ENCODE measurements at places on chromosomes 12 and 14. TPM values are rescaled to one million over a fixed set of nuclear protein-coding genes. Genes with fewer than 3 reads are reported as not detected.
A peak's percentile ranks its signal among the peaks of the same experiment; 100 is the strongest.

Gene MDP1
- total RNA-seq = 9.6 TPM

DNA sequence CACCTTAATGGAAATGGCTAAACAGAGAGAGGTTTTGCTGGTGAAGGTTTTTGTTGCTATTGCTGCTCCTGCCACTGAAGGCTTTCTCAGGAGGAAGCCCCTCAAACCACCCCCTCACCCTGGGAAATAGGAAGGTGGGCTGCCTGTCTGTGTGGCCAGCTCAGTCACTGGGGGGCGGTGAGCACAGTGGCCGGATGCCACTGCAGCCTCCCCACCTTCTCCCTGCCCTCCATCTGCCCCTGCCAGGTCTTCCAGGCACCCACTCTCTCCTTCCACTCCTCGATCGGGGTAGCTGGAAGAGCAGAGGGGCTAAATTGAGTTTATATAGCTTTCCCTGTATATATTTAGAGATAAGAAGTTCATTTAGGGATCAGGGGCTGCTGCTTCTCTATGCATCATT, 80.8 kb downstream of the PAPOLA start:
- H3K27ac ChIP-seq = no peak overlapping the region
- no peak overlapping the region for H3K4me3 ChIP-seq
- no peaks in the 10 kb centered on the region for H3K27me3 ChIP-seq

DNA sequence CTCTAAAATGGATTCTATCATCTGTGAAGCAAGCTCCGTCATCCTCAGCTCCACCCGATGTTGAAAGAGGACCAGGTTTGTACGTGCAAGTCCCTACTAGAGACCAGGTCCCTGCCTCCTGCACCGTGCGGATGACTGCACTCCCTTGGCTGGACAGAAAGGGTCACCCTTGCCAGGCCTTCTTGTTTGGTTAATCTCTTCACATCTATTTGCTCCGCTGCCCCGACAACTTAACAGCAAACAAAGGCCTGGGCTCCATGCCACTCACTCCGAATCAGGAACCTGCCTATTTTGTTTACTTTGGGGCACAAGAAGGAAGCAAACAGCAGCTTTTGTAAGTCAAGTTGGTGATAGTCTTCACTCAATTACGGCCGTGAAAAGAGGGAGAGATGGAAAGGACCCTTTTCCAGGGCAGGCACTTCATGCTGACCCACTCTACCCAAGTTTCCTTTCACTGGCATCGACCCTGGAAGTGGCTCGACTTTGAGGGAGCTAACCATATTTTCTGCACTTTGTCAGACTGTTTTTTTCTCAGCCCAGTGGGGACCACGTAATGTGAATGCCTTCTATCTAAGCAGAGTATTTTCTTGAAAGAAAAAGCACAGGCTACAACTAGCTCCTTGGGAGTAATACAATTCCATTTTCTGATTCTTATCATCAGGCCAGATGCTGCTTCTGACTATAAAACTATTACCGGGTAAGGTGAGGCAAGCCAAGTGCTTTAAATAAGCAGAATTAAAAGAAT, 202.6 kb downstream of the FOXN3 start:
- peak; percentile 14 for DNase-seq
- H3K4me3 ChIP-seq = no peak overlapping the region
- peaks cover 4% of the 10 kb centered on the region for H3K36me3 ChIP-seq
- H3K27ac ChIP-seq = peak overlapping the region; percentile 51
- no peaks in the 10 kb centered on the region for H3K27me3 ChIP-seq

DNA sequence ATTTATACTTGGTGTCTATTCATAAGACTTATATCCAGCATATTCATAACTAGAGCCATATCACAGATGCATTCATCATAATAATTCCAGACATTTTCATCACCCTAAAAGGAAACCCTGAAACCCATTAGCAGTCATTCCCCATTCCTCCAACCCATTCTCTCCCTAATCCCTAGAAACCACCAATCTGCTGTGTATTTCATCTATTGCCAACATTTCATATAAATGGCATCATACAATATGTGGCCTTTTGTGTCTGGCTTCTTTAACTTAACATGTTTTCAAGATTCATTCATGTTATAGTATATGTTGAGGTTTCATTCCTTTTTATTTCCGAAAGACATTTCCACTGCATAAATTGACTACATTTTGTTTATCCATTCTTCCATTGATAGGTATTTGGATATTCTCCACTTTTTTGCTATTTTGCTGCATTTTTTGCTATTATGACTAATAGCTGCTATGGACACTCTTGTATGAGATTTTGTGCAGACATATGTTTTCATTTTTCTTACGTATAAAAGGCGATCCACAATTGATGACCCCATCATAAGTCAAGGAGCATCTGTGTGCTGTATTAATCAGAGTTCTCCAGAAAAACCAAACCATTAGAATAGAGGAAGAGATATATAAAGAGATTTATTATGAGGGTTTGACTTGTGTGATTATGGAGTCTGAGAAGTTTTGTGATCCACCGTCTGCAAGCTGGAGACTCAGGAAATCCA, 5.1 kb upstream of the OAS2 start:
- H3K27ac ChIP-seq = no peak overlapping the region
- H3K4me3 ChIP-seq = no peak overlapping the region
- DNase-seq = no peak

DNA sequence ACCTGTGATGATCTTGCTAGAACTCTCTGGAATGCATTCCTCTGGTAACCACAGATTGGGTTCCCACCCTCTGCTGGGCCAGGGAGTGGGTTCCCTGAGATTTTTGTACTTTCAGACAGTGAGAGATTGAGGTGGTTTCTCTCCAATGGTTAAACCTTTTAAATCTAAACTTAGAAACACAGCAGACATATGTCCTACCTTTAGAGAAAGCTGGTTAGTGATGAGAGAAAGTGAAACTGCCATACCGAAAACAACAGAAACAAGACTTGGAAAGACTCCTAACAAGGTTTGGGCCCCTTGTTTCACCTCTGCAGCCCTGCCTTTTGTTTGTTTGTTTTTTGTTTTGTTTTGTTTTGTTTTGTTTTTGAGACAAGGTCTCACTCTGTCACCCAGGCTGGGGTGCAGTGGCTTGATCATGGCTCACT, 9.7 kb upstream of the SGPP1 start:
- H3K36me3 ChIP-seq = no peaks in the 10 kb centered on the region
- DNase-seq = no peak
- H3K4me3 ChIP-seq = no peak overlapping the region
- no peaks in the 10 kb centered on the region for H3K4me1 ChIP-seq
- no peak overlapping the region for H3K27ac ChIP-seq
- no peaks in the 10 kb centered on the region for H3K27me3 ChIP-seq

DNA sequence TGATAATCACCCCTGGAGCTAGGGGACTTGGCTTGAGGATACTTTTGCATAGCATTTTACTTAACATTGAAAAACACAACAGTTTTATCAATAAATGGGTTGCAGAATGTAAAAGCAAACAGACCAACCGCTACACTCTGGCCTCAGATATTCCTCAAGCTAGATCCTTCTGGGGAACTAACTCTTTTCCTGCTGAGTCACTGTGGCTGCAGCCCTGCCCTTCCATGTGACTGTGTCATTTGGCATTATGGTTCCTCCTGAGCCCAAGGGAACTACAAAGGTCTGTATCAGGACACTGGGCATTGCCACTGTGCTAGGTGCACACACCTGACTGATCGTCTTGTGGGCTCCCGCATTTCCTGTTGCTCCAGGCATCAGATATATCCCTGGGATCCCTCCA, 56.6 kb downstream of the TTC9 start:
- H3K36me3 ChIP-seq = no peaks in the 10 kb centered on the region
- H3K4me3 ChIP-seq = no peak overlapping the region
- no peak overlapping the region for H3K27ac ChIP-seq
- no peak for DNase-seq

- H3K27me3 ChIP-seq = no peaks in the 10 kb centered on the region
- H3K4me3 ChIP-seq = no peak overlapping the region
- peaks cover 17% of the 10 kb centered on the region for H3K4me1 ChIP-seq
- no peaks in the 10 kb centered on the region for H3K36me3 ChIP-seq
Observed at GRCh38 chr12:56520506-56520905, 1.1 kb upstream of the RBMS2 start.

GRCh38 chr14:41607966-41608663, 1.4 kb downstream of the LRFN5 start:
- peaks cover 57% of the 10 kb centered on the region for H3K27me3 ChIP-seq
- H3K27ac ChIP-seq = no peak overlapping the region
- H3K4me3 ChIP-seq = peak overlapping the region; percentile 77

Gene ASB2
- total RNA-seq = 2.3 TPM

GRCh38 chr12:6923003-6923732, 4.6 kb upstream of the ATN1 start:
- DNase-seq = no peak
- H3K27ac ChIP-seq = no peak overlapping the region
- H3K4me3 ChIP-seq = no peak overlapping the region
- H3K27me3 ChIP-seq = no peaks in the 10 kb centered on the region
- H3K36me3 ChIP-seq = no peaks in the 10 kb centered on the region
- H3K4me1 ChIP-seq = peaks cover 28% of the 10 kb centered on the region

DNA sequence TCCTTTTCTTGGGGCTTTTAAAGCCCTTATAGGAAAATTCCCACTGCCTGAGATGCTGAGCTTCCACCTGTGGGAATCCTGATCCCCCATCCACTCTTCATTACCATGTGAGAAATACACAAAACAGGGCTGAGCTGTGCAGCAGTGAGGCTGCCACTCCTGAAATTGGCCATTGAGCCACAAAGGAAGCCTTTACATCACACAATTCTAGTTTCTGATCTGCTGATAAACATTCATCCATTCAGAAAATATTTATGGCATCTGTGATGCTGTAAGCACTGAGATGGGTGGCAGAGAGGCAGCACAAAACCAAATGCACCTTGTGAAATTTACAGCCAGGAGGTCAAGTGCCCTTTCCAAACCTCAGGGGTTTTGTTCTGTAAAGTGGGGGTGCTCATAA, 26.2 kb upstream of the CMKLR1 start:
- no peak overlapping the region for H3K4me3 ChIP-seq
- H3K27me3 ChIP-seq = no peaks in the 10 kb centered on the region
- no peaks in the 10 kb centered on the region for H3K36me3 ChIP-seq
- H3K4me1 ChIP-seq = no peaks in the 10 kb centered on the region

DNA sequence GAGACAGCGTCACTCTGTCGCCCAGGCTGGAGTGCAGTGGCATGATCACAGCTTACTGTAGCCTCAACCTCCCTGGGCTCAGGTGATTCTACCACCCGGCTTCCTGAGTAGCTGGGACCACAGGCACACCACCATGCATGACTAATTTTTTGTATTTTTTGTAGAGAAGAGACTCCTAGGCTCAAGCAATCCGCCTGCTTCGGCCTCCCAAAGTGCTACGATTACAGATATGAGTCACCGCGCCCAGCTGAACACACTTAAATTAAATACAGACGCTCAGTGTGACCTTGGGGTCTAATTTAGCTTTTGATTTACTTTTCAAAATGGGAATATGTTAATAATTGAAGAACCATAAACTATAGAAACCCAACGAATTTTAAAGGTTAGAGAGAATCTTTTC, 77.2 kb downstream of the C2CD5 start:
- no peaks in the 10 kb centered on the region for H3K27me3 ChIP-seq
- no peak overlapping the region for H3K4me3 ChIP-seq
- peaks cover 24% of the 10 kb centered on the region for H3K36me3 ChIP-seq
- H3K4me1 ChIP-seq = no peaks in the 10 kb centered on the region
- DNase-seq = no peak

DNA sequence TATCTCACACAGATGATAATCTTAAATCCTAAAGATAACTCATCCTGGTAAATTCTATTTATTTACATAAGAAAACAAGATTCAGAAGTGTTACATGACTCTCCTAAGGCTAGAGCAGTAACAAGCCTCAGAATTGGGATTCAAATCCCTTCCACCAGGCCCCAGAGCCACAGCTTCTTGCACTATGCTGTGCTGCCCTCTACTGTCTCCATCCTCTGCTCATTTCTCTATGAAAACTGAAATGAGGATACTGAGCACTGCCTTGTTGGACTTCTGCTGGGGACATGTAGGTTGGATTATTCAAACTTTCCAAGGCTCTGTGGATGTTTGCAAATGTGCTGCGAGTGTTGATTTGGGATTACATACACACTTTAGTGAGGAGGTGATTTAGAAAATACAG, 23.5 kb upstream of the C12orf50 start:
- H3K27ac ChIP-seq = no peak overlapping the region
- no peak overlapping the region for H3K4me3 ChIP-seq
- DNase-seq = peak; percentile 62
- no peaks in the 10 kb centered on the region for H3K27me3 ChIP-seq
- no peaks in the 10 kb centered on the region for H3K4me1 ChIP-seq
- peaks cover 9% of the 10 kb centered on the region for H3K36me3 ChIP-seq
